Thoracic aorta (tissue), 2 donors: ENCODE measurements at places on chromosomes 4 and X.

DNA sequence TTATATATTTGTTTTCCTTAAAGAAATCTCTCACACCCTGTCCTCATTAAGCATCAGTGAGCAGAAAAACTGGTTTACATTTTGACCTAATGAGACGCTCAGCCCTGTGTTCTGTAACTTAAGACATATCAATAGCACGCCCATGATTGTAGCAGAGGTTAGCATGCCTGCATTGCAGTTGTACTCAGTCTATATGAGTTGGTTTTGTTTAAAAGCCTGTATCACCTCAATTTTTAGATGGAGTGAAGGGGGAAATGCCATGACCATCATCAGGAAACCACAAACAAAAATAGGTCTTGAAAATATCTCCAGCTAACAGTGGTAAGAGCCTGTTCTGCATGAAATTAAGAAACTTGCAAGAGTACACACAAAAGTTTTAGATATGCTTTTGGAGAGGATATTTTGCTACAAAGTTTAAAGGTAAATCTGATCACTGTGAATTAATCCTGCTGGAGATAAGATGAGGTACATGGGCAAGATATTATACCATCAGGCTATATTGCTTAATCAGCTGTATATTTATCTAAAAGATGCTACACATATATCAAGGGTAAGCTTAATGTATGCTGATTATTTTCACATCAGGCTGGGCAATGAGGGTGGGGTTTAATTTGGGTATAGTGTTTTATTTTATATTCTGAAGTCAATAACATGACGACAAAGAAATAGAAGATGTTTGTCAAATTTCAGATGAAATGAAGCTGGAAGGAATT lies 13.1 kb upstream of the COQ2 start:
- H3K36me3 ChIP-seq, result no peaks in the 10 kb centered on the region
- H3K4me3 ChIP-seq, result no peak overlapping the region
- no peak overlapping the region for H3K27ac ChIP-seq
- DNase-seq, result no peak
- H3K4me1 ChIP-seq, result no peaks in the 10 kb centered on the region

DNA sequence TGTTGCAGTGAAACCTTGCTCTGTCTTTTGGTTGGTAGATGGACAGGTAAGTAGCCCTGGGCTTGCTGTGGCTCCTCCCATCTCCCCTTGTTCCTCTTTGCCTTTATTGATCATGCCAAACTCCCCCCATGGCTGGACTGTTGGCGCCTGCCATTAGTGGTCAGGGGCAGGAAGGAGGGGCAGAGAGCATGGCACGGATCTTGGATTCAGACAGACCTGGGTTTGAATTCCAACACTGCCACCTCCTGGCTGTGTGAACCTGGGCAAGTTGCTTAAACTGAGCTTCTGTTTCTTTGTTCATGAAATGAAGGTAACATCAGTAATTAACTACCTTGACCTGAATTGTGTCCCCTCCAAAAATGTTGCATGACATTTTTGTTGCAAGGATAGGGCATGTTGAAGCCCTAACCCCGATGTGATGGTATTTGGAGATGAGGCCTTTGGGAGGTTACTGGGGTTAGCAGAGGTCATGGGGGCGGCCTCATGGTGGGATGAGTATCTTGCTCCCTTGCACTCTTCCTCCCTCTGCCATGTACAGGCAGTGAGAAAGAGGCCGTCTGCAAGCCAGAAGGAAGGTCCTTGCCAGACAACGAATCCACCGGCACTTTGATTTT lies 6.0 kb downstream of the SLC2A9 start:
- H3K27me3 ChIP-seq, result no peaks in the 10 kb centered on the region
- no peaks in the 10 kb centered on the region for H3K36me3 ChIP-seq
- H3K4me1 ChIP-seq, result no peaks in the 10 kb centered on the region

DNA sequence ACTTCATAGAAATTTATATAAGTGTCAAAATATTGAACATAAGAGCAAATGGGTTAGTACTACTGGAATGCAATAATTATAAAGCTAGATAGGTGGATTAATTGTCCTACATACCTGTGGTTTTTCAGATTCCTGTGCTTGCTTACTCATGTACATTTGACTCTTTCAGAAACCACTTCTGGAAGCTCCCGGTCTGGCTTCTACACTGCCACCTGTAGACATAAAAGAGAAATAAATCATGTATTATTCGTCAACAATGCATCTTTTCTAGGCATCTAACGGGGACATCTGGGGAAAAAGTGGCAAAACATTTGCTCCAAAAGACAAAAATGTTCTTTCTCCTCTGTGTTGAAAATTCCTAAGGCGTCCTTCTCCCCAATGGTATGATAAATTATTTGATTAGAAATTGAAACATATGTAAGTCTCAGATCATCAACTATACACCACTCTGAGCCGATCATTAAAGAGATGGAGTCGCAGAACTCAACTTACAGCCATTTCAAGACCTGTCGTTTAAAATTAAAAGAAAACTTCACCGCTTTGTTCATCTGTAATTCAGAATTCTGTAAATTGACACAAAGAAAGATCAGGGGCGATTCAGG lies 648.7 kb upstream of the DIPK2B start:
- no peaks in the 10 kb centered on the region for H3K4me1 ChIP-seq
- DNase-seq, result no peak
- H3K4me3 ChIP-seq, result peak overlapping the region; percentile 75
- no peak overlapping the region for H3K27ac ChIP-seq

DNA sequence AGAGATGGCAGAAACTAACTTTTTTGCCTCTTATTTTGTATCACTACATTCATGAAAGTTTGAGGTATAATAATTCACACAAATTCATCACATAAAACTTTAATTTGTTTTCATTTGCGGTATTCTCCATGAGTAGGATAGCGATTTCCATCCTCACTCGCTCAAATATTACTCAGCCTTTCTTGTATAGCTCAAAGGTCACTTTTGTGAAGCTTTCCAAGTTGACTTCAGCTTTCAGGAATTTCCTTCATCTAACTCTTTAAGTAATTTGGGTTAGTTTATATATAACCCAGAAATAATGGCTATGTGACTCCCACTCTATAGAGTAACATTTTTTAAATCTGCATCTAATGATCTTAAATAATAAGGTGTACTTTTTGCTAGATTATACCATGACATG lies 314.4 kb downstream of the IL1RAPL1 start:
- no peaks in the 10 kb centered on the region for H3K36me3 ChIP-seq
- no peaks in the 10 kb centered on the region for H3K4me1 ChIP-seq
- no peaks in the 10 kb centered on the region for H3K27me3 ChIP-seq

DNA sequence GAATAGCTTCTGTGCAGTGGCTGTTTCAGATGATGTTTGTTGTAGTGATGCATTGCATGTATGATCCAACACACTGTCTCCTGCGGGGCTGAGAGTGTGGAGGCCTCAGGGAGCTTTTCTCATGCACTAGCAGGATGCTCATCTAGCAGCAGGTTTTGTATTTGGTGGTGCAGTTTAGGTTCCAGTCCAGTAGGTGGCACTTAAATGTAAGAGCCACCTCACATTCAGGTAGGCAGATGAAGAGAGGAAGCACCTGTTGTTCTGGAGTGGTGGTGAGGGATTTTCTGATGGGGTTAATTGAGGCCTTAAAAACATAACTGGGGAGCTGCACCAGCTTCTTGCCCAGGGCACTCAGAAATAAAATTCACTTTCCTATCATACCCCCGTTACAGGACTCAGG lies 300.9 kb downstream of the SPIN4 start:
- H3K27me3 ChIP-seq, result no peaks in the 10 kb centered on the region
- H3K27ac ChIP-seq, result no peak overlapping the region
- no peaks in the 10 kb centered on the region for H3K36me3 ChIP-seq
- no peak for DNase-seq
- H3K4me3 ChIP-seq, result no peak overlapping the region

- no peaks in the 10 kb centered on the region for H3K27me3 ChIP-seq
- no peak for DNase-seq
- H3K4me1 ChIP-seq, result no peaks in the 10 kb centered on the region
- H3K36me3 ChIP-seq, result no peaks in the 10 kb centered on the region
These were observed 49.5 kb downstream of the CD99L2 start for GRCh38 chrX:150848914-150849365.

DNA sequence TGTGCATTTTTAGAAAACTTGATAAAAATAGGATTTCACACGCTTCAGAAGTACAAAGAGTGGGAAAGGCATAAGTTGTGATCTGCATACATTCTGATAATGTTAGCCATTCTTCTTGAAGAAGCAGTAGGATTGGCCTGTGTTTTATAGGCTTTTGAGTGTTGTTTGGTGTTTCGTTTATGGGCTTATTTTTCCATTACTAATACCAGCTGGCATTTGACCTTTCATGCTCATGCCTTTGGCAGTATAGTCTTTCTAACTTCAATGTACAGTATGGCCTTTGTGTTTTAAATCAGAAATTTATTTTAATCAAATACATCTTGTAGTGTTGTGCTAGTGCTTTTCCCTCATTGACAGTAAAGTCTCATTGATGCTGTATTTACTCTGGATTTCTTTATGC lies 51.5 kb upstream of the SLC4A4 start:
- DNase-seq, result no peak
- H3K27ac ChIP-seq, result no peak overlapping the region
- no peaks in the 10 kb centered on the region for H3K27me3 ChIP-seq
- no peaks in the 10 kb centered on the region for H3K36me3 ChIP-seq
- H3K4me3 ChIP-seq, result no peak overlapping the region

DNA sequence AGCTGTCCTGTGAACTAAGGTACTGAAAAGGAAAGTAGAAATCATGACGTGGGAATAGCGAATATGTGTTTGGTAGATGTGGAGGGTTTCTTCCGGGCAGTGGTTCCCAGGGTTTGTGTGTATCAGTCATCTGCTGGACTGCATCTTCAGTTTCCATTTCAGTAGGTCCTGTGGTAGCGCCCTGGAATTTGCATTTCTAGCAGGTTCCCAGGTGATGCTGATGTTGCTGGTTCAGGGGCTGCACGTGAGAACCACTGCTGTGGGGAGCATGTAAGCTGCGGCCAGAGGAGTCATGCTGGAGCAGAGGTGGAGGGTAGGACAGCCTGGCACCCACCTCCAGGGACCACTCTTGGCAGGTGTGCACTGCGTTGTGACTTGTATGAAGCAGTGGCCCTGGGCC lies 47.1 kb downstream of the ARHGAP10 start:
- DNase-seq, result no peak
- peaks cover 57% of the 10 kb centered on the region for H3K4me1 ChIP-seq
- H3K4me3 ChIP-seq, result no peak overlapping the region
- no peaks in the 10 kb centered on the region for H3K36me3 ChIP-seq

- no peak for DNase-seq
- H3K27me3 ChIP-seq, result no peaks in the 10 kb centered on the region
- H3K27ac ChIP-seq, result no peak overlapping the region
These were observed 315.2 kb downstream of the PCDH10 start for GRCh38 chr4:133464311-133464710.

DNA sequence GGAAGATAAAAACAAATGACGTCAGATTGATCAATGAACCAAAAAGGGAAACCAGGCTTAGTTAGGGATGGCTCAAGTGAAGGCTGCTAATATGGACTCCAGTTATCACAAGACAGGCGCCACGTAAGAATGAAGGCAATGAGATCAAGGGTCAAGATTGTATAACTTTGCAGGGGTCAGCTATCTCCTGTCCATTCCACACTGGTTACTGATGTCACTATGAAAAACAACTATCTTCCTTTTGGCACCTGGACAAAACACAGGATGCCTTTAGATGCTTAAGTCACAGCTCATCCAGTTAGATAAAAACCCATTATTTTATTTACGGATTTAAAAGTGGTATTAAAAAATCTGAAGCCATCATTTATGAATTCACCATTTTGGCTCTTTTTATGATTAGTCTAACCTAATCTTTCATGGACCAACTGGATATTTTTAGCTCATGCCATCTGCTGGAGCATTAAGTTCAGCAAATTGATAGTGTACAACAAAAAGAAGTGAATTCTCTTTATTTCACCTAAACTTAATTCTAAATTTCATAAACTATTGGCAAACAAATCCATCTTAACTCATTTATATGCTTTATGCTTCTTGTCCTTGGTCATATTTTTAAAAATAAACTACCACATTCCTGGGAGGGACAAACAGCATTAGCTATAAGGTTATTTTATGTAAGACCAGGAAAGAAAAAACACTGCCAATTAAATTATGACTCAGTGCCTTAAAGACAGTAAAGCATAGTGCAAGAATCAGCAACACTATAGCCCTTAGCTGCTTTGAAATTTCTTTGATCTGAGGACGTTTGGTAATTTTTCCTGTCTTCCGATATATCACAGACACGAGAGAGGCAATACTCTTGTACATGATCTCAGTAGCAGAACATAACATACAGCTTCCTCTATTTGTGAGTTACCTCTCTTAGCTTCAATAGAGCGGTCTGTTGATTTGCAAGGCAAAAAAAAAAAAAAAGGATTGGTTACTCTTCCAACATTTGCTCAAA lies 27.0 kb downstream of the DHX15 start:
- no peak overlapping the region for H3K4me3 ChIP-seq
- DNase-seq, result no peak
- H3K36me3 ChIP-seq, result peaks cover 8% of the 10 kb centered on the region
- peaks cover 51% of the 10 kb centered on the region for H3K4me1 ChIP-seq
- no peak overlapping the region for H3K27ac ChIP-seq
- H3K27me3 ChIP-seq, result no peaks in the 10 kb centered on the region

DNA sequence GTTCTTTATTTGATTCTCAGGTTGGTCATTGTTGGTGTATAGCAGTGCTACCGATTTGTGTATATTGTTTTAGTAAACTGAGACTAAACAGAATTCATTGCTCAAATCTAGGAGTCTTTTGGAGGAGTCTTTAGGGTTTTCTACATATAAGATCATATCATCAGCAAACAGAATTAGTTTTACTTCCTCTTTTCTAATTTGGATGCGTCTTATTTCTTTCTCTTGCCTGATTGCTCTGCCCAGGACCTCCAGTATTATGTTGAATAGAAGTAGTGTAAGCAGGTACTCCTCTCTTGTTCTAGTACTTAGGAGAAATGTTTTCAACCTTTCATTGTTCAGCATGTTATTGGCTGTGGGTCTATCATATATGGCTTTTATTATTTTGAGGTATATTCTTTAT lies 92.6 kb downstream of the IQCM start:
- H3K27me3 ChIP-seq, result no peaks in the 10 kb centered on the region
- no peak overlapping the region for H3K27ac ChIP-seq
- H3K36me3 ChIP-seq, result no peaks in the 10 kb centered on the region
- no peaks in the 10 kb centered on the region for H3K4me1 ChIP-seq
- no peak overlapping the region for H3K4me3 ChIP-seq

- H3K27ac ChIP-seq, result no peak overlapping the region
- no peaks in the 10 kb centered on the region for H3K36me3 ChIP-seq
- DNase-seq, result no peak
- no peaks in the 10 kb centered on the region for H3K27me3 ChIP-seq
- H3K4me1 ChIP-seq, result no peaks in the 10 kb centered on the region
These were observed 264.2 kb downstream of the CAMK2D start for GRCh38 chr4:113497154-113497884.

- no peak for DNase-seq
- no peaks in the 10 kb centered on the region for H3K27me3 ChIP-seq
- peak overlapping the region; percentile 81 for H3K27ac ChIP-seq
- no peaks in the 10 kb centered on the region for H3K36me3 ChIP-seq
- H3K4me1 ChIP-seq, result peaks cover 49% of the 10 kb centered on the region
These were observed 246.2 kb downstream of the SCFD2 start for GRCh38 chr4:53119680-53120079.
